Brain (organoid and tissue), 16 donors: ENCODE measurements at places on chromosomes 7 and 10. TPM values are rescaled to one million over a fixed set of nuclear protein-coding genes. Genes with fewer than 3 reads are reported as not detected.
A peak's percentile ranks its signal among the peaks of the same experiment; 100 is the strongest.

The CHPF2 gene
- 15.7 TPM for polyA plus RNA-seq

The UCMA gene
- polyA plus RNA-seq: not detected

DNA sequence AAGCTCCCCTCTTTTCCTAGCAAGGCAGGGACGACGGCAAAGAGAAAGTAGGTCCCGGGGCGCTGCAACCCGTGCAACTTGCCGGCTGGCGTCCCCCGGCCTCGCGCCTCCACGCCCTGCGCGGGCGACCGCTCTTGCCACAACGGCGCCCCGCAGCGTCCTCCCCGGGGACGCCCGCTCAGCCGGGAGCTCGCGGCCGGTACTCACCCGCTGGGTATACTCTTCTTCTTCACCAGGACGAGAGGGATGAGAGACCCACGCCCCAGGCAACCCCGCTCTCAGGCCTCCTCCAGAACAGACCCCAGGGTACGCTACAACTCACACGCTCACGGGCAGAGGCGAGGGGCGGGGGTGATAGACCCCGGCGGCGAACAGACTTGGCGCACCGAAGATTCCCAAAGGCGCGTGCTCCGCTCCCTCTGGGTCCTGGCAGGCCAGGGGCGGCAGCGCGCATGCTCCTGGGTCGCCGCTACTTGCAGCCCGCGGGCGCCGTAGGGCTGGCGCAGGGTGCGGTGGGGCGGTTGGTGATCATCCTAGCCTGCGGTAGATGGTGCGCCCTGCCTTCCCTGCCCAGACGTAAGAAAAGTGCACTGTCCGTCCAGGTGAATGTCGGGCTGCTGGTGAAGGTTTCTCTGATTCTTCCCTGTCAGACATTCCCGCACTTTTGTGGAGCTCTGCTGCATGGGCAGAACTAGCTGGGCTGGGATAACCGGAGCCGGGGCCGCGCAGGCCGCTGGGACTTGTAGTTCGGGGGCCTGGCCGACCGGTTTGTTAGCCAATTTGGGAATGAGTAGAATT lies at the start of gene CC2D2B:
CC2D2B (plus strand) TSS at position 520 of the 798 bp plus-strand sequence. CDS start 3,349 bp downstream, outside the sequence.
- peak; percentile 91 for DNase-seq

DNA sequence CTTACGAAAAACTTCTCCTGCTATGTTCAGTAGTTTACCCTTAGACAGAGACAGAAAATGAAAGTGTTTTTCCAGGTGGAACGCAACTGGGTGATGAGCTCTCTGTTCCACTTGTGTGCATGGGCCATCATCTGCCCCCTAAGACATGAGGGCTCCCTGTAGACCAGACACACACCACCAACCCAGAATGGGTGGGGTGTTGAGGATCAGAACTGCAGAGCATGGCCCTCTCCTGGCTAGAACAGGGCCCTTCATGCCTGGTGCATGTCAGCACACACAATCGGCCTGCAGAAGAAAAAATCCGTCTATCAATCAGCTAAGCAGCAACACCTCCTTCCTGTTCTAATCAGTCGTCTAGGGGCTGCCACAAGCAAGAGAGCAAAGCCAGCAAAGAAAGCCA lies 186.2 kb upstream of the INHBA start:
- no peak for DNase-seq

- no peak for DNase-seq
These were observed 26.2 kb upstream of the CDCA7L start for GRCh38 chr7:21971780-21972396.

The AMZ1 gene
- 2.4 TPM for polyA plus RNA-seq

- peak; percentile 27 for DNase-seq
These were observed 37.4 kb downstream of the RASGEF1A start for GRCh38 chr10:43229208-43230061.

GRCh38 chr7:11655642-11656041 lies 176.4 kb downstream of the THSD7A start:
- DNase-seq: no peak

The ELFN1 gene
- polyA plus RNA-seq: 1.2 TPM
